ENCODE measurements at places on chromosomes 3 and 15.

DNA sequence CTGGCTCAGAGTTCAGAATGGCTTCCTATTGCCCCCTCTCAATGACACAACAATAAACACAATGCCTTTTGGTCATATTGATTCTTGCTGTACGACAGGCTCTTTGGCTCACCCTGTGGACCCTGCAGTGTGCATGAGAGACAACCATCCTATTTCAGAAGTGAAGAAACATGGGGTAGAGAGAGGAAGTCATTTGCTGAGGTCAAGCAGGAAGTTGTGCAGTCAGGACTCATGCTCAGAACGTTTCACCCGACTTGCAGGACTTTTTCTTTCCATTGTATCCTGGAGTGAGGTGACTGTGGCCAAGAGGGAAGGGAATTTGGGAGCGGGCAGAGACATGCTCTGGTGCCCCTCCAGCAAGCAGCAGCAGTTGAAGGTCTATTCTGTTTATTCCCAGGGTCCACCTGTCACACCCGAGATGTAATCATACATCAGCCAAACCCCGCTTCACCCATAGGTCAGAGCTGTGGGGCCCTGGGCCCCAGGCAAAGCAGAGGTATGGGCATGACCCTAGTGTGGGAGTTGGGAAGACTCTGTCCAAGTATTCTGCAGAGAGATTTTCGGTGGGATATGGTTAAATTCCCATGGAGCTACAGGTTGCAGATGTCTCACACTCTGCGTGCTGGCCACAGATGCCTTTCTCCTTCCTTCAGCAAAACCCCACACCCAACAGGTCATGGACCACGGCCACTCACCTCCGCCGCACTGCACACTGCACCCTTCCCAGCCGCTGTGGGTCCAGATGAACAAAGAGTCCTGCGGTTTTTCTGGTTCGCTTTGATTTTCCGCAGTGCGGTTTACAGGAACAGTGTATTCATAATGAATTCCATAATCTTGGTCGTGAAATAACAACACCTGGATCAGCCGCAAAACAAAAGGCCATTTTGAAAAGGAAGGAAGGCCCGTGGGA, 290.6 kb downstream of the ADAMTS17 start:
- DNase-seq, result no peak

DNA sequence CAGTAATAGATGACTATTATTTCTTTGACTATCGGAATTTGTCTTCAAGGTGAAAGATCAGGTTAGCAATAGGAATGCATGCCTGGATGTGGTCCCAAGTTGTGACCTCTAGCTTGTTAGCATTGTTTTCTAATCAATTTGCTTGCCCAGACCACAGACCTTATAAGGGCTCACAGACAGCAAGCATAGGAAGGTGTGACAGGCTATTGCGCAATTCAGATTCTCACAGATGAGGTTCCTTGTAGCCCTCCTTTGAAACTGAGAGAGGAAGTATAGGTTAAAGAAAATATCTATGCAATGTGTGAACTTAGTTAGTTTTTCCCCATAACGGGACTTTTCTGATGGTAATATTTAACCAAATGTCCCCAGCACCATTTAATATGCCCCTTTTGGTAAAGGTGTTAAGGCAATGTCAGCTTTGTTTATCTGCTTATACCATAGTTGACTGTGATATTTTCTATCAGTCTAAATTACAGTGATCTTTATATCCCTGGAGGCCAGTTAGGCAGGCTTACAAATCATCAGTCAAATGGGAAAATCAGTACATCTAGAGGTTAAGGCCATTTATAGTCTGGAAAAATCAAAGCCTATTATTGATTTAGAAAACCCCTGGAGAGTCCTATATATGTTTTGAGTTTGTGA, 168.1 kb upstream of the MBNL1 start:
- DNase-seq, result peak; percentile 63

DNA sequence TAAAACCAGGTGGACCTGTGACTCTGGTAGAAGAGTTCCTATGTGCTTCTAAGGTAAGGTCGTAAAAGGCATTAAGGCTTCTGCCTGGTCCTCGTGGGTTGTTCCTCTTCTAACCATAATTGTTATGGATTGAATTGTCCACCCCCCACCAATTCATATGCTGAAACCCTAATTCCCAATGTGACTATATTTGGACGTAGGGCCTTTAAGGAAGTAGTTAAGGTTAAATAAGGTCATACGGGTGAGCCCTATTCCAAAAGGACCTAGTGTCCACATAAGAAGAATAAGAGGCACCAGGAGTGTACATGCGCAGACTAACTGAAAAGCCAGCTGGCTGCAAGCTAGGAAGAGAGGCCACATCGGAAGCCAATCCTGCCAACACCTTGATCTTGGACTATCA, 1.9 kb downstream of the ADPGK start:
- no peak for DNase-seq

DNA sequence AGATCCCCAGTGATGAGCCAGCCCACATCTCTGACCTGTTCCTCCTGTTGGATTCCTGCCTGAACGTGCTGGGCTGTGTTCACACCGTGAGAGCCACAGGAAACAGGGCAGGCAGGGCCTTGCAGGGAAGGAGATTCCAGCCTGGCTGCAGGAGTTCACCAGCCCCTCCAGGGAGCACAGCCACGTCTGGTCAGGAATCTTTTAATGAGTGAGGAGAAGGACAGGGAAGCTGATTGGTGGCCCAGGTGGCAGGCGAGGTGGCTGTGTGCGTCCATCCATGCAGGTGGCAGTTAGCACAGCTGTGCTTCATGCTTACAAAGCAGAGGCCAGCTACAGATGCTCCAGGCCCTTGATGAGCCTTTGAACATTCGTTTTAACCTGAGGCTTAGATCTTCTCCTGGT, 10.5 kb downstream of the LRRK1 start:
- DNase-seq, result no peak

DNA sequence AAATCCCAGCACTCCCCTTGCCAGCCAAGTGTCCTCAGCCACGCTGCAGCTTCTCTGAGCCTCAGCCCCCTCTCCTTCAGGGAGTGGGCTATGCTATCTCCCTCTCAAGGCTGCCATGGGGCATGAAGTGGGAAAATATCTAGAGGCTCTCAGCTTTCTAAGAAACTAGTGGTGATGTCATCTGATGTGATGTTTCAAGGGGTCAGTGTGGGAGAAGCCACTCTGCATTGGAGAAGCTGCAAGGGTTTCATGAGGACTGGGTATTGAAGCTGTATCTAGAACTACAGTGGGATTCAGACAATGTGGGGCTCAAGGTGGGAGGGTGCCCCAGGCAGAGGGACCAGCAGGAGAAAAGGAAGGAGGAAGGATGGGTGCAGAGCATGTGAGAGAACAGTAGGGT, 210.2 kb downstream of the TLE3 start:
- no peak for DNase-seq

GRCh38 chr3:61673651-61674050, 112.3 kb downstream of the PTPRG start:
- DNase-seq, result no peak

GRCh38 chr3:139016430-139017048, 4.2 kb downstream of the PRR23B start:
- no peak for DNase-seq

DNA sequence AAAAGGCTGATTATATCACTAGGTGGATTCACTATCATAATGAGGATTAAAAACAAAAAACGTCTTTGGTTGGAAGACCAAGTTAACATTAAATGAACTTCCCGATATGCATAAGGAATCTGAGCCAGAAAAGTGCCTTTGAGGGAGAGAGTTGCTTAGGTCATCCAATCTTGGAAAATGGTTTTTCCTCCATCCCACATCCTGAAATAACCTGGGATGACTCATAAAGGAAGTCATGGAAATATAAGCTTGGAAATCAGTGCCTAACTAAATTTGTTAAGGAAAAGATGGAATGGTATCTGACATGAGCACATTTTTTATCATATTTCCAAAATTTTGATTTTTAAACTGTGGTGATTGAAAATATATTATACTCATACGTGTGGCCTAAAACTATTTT, 66.0 kb downstream of the KBTBD8 start:
- no peak for DNase-seq

- DNase-seq, result no peak
Observed at GRCh38 chr3:133871368-133872090, 24.2 kb downstream of the RAB6B start.

- DNase-seq, result no peak
Observed at GRCh38 chr15:61715082-61715481, 345.2 kb downstream of the VPS13C start.

DNA sequence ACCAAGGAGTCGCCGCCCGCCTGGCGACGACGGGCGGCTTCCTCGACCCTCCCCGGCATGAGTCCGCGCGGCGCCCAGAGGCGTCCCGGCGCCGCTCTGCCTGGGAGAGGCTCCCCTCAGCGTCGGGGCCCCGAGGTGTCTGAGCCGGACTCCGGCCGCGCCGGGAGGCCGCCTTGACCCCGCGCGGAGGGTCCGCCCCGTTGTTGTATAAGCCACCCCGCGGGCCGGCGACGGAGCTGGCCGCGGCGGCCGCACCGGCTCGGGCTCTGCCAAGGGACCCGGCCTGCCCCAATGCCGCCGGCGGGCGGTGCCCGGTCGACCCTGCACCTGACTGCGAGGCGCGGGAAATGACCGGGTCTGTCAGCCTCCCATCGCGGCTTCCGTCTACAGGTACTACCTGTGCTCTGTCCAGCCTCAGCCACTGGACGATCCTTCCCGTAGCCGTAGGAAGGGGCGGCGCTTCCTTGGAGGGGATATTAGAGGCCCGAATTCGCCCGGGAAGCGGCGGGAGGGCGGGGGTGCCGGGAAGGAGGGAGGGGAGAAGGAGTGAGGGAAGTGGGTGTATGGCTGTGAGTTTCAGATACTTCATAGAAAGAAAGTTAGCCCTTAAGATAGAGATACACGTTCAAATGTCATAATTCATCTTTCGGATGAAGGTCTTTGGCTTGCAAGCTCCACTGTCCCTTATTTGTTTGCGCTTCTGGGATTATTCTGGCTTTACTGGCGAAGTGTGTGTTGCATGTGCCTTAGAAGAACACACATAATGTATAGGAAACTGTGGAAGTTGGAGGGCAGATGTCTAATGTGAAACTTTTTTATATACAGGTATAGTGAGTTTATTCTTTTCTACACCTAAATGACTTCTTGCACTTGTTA, 620 bp downstream of the ABHD5 start:
- no peak for DNase-seq

GRCh38 chr3:170470063-170471016, 51.7 kb downstream of the CLDN11 start:
- no peak for DNase-seq

- no peak for DNase-seq
Observed at GRCh38 chr3:16406579-16406978, 106.9 kb downstream of the RFTN1 start.

- DNase-seq, result no peak
Observed at GRCh38 chr3:171753025-171753472, 57.2 kb downstream of the PLD1 start.

- no peak for DNase-seq
Observed at GRCh38 chr3:188553569-188553968, 399.6 kb downstream of the LPP start.

GRCh38 chr15:90760661-90761232, 43.6 kb downstream of the BLM start:
- no peak for DNase-seq

DNA sequence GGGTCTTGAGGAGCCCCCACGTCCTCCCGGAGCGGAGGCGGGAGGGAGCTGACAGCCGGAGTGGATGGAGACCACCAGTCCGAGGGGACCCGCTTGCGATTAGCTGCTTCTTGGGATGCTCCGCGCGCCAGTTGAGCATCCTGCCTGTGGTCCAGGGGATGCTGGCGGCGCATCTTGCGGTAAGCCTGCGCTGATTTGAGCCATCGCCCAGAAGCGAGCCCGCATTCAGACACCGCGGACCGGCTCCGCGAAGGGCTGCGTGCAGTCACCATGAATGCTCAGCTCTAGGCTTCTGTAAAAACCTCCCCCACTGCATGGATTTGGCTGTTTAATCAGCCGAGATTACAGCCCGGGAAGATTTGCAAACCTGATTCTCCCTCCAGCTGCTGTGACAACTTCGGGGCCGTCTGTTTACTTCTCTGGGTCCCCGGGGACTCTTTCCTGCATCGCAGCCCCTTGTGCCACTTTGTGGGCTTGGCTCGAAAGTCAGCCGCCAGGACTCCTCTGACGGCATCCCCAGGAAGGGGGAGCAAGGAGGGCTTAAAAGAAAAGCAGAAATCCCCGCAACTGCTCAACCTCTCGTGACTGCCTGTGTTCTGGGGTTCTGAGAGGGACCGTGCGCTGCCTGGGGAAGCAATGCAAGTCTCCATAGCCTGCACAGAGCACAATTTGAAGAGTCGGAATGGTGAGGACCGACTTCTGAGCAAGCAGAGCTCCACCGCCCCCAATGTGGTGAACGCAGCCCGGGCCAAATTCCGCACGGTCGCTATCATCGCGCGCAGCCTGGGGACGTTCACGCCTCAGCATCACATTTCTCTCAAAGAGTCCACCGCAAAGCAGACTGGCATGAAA, 171.1 kb downstream of the KCNAB1 start:
- DNase-seq, result no peak

DNA sequence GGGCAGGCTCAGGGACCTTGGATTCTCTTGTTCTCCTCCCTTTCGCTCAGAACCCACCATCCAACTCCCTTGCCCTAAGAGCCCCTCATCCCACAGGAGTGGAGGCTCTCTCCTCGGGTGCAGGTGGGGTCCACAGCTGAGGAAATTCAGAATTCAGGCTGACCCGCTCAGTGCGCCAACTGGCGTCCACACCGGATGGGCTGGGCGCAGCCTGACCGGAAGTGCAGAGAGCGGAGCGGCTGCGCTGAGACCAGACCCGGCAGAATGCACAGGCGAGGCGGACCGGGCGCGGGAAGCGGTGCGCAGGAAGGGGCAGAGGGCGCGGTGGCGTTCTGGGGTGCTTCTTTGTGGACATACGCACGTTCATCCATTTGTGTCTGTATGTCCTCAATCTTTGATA, 210.4 kb upstream of the NDN start:
- no peak for DNase-seq

DNA sequence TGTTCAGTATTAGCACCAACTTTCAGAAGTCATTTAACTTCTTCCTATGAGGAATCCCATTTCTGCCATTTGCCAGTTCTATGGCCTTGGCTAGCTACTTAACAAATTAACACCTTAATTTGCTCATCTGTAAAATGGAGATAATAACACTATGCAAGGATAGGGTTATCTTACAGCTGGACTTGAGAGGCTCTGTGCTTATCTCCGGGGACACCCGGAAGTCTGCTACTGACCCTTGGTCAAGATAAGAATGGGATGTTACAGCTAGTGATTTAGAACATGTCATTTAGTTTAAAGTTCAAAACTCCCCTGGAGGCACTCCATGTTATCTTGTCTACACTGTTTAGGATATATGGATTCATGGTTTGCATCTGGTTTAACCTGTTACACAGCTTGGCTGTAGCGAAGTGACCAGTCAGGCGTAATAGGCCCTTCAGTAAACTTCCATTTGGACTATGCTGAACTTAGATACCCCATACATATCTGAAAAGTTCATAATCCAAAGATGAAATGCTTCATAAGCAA, 156.0 kb upstream of the CD96 start:
- DNase-seq, result no peak

DNA sequence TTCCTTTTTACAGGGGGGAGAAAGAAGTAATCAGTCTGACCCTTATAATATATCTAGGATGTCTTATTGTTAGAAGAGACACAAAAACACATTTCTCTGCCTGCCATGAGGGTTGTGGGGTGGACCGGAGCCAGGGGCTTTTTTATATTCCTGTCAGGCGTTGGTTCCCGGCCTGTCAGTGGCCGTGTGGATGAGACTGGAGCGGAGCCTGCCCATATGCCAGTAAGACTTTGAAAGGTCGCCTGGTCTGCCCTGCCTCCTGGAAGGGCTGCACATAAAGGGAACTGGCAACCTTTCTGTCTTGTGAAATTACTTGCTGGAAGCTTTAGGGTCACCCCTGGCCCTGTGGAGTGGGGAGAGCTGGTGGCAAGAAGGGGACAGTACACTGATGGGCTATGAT, 34.7 kb downstream of the MAP3K13 start:
- no peak for DNase-seq

Measured in GM12864 (cell line).